ENCODE measurements at places on chromosomes 3 and 15. TPM values are rescaled to one million over a fixed set of nuclear protein-coding genes. Genes with fewer than 3 reads are reported as not detected.

- DNase-seq = no peak
These were observed 274.5 kb downstream of the FEZF2 start for GRCh38 chr3:62098646-62099365.

GRCh38 chr3:172675441-172676193, 35.2 kb downstream of the NCEH1 start:
- DNase-seq = peak; percentile 80

DNA sequence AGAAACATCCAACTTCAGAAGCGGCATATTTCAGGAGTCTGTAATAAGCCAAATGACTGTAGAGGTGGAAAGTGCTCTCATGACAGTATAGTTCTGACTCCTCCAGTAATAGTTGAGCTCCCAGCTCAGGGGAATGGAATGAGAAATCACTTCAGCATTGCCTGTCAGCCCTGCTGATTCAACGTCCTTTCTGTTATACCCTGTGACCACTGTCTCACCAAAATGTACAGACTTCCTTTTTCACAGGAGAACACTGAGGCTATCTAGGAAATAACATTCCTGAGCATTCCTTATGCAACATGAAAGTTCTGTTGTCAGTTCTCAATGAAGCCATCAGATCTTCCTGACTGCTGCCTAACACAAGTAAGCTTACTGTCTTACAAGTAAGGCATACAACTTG, 284.5 kb upstream of the MME start:
- DNase-seq = no peak

DNA sequence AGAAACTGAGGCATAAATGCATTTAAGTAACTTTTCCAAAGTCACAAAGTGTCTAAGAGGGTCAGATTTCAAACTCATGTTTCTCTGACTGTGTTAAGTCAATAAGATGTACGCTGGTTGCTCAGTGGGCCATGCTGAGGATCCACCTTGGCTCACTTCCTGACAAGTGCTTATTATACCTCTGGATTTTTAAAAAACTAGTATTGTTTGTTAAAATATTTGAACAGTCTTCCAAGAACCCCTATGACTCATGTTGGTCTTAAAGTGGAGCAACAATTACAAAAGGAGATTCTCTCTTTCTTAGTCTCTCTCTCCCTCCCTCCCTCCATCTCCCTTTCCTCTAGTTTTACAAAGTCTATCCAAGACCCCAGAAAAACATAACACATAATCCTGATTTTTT, 1050.2 kb downstream of the AGBL1 start:
- DNase-seq = no peak

GRCh38 chr15:100598655-100599054, 3.3 kb downstream of the LINS1 start:
- DNase-seq = no peak

- no peak for DNase-seq
These were observed 8.4 kb upstream of the HRH1 start for GRCh38 chr3:11145888-11146287.

DNA sequence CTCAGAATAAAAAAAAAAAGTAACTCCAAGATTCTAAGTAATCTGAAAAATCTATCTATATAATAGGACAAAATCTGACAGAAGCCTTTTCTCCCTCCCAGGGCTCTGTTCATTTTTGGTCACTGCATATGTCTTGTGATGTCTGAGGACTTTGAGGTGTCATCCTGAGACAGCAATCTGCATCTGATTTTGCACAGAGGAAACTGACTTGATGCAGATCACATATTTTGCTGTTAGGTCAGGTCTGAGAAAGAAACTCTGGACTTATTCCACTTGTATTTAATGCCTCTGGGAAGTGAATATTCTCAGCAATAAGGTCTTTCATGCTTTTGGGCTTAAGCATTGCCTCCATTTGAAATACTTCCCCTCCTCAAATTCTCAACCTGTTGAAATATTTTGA, 295.2 kb upstream of the THBS1 start:
- no peak for DNase-seq

GRCh38 chr3:62665627-62666437, 209.4 kb downstream of the CADPS start:
- peak; percentile 94 for DNase-seq

GRCh38 chr15:70597056-70597603, 166.2 kb downstream of the UACA start:
- no peak for DNase-seq

- no peak for DNase-seq
These were observed 362.2 kb upstream of the SLCO3A1 start for GRCh38 chr15:91491101-91491950.

GRCh38 chr3:195238586-195239118, 32.3 kb downstream of the XXYLT1 start:
- DNase-seq = no peak

DNA sequence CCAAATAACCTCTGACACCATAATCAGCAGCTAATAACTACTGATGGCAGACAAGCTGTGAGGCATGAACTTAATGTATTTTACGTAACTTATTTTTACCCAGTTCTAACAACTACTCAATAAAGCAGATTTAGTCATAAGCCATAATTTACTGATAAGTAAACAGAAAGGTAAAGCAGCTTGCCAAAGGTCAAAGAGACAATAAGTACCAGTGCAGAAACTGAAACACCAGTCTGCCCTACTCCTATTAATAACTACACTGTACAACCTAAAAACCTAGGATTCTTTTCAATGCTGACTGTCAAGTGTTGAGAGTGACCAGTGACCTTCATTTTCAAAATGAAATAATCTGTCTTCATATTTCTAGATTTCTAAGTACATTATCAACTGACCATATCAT, 152.2 kb downstream of the NR2E3 start:
- no peak for DNase-seq

DNA sequence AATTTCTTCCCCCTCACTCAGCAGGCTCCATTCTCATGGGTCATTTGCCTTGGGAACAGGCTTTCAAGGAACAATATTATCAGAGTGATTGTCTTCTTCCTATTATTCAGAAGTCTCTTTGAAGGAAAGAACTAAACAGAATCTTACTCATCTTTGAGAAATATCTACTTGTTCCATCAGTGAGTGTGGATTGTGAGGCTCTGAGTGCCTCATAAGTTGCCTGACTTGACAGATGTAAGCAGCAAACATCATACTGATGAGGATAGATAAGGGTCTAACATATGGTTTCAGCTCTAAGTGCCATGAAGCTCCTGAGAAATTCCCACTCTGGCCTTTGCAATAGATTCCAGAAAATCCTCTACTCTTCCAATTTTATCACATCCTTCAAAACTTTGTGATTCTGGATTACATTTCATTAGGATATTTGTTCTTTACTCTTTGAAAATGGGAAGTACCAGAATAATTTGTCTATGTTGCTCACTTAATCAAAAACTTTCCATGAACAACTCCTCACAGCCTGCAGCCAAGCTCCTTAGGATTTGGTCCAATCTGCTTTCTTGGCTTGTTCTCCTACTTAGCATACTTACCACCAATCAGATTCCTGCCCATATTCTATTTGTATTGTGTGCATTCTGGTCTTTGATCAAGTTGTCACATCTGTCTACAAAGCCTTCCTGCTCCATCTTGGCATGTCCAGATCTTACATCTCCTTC, 120.1 kb downstream of the RPL22L1 start:
- DNase-seq = no peak

GRCh38 chr3:189157232-189158007, 14.4 kb upstream of the TPRG1 start:
- no peak for DNase-seq

GRCh38 chr15:50009634-50010033, 109.4 kb downstream of the ATP8B4 start:
- no peak for DNase-seq

GRCh38 chr3:126781889-126782491, 78.0 kb downstream of the CHCHD6 start:
- DNase-seq = no peak

- DNase-seq = no peak
These were observed 110.6 kb downstream of the CFAP44 start for GRCh38 chr3:113330742-113331141.

GRCh38 chr3:121654493-121655385, 6.0 kb downstream of the HCLS1 start:
- DNase-seq = no peak

DNA sequence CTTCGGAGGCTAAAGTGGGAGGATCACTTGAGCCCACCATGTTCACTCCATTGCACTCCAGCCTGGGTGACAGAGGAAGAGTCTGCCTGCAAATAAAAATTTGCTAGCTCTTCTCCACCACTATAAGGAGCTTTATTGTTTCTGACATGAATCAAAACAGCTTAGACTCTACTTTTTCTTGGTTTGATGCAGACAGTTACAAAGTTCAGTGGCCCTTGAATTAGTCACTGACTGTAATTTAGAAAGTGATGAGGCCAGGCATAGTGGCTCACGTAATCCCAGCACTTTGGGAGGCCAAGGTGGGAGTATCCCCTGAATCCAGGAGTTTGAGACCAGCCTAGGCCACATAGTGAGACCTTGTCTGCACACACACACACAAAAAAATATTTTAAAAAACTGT, 172.4 kb upstream of the CGNL1 start:
- no peak for DNase-seq

Gene SLC28A2
- 0.14 TPM for polyA plus RNA-seq

Gene BOC
- 3.2 TPM for polyA plus RNA-seq

Gene BTBD1
- 12.6 TPM for polyA plus RNA-seq
